RCC 7860 (cell line): ENCODE measurements at places on chromosomes 7 and 10.

DNA sequence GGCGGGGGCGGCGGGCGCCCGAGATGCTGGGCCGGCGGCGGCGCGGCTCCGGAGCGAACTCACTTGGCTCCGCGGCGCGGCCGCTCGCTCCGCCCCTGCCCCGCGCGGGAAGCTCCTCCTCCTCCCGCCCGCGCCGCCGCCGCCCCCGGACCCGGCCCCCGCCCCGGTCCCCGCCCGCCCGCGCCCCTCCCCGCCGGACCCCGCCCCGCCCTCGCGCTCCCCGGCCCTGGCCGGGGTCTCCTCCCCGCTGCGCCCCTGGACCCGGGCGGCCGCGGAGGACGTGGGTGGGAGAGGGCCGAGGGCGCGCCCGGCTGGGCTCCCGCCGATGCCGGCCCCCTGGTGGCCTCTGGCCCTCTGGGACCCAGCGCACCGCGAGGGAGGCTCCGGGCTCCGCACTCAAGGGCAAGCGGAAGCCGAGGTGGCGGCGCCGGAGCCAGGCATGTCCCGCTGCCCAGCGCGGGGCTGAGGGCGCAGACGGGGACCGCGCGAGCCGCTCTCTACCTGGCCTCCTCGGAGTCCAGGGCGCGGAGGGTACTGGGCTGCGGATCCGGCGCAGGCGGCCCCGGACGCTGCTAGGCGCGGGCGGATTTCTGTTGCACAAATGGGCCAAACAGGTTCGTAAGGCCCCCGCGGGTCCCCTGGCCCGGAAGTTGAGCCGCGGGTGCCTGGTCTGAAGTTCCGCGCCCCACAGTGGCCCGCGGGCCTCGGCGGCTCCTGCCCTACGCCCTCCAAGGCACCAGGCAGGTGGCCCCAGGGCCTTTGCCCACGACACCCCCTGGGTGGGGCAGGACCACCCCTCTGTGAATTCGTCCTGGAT is at the start of gene TCERG1L:
TCERG1L (minus strand) TSS at position 61 of the 817 bp plus-strand sequence. CDS start 86 bp downstream, outside the sequence.
- DNase-seq, result no peak

DNA sequence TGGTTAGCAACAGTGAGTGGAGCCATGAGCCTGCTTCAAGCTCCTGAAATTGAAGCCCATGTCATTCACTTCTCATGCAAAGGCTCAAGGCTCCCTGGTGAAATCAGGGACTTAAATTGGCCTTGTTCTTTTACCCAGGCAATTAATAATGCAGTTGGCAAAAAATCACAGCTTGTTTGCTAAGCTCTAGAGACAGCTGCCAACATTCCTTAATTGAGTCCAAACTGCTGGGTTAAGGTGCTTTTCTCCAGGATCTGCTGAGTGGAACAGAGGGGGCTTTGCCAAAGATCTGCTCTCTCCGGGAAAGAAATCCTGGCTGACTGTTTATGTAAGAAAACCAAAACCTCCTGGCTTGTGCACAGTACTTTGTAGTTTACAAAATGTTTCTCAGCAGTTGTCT is 257.6 kb upstream of the GHITM start:
- no peak for DNase-seq

- DNase-seq, result peak; percentile 12
Observed at GRCh38 chr7:54860003-54860775, 101.2 kb upstream of the SEC61G start.

GRCh38 chr7:111098011-111098925 is 7.3 kb downstream of the LRRN3 start:
- DNase-seq, result no peak

- no peak for DNase-seq
Observed at GRCh38 chr7:109092268-109092667, 522.6 kb downstream of the DNAJB9 start.
